ENCODE measurements at places on chromosomes 3 and 15.

DNA sequence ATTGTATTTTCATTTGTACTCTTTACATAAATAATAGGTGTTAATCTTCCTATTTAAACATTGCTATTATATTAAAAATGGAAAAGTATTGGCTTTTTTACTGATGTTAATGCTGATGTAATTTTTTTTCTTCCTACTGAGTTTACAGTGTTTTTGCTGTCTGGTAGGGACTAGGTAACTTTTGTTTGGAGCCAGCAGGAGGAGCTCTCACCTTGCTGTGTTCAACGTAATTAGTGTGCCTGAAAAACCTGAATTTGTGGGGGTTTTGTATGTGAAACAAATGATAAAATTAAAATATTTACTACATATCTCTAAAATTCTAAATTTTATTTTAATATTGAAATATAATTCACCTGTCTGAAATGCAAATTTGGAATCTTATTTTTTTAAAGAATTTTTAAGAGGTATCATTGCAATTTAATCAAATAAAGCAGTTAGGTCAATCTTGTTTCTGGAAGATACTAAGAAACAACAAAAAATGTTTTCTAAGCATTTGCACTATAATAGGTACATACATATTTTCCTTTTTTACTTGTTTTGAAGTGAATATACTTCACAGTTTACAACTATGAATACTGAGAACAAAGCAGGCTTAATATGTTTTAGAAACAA is 48.8 kb downstream of the EPHA6 start:
- DNase-seq = peak; percentile 34

DNA sequence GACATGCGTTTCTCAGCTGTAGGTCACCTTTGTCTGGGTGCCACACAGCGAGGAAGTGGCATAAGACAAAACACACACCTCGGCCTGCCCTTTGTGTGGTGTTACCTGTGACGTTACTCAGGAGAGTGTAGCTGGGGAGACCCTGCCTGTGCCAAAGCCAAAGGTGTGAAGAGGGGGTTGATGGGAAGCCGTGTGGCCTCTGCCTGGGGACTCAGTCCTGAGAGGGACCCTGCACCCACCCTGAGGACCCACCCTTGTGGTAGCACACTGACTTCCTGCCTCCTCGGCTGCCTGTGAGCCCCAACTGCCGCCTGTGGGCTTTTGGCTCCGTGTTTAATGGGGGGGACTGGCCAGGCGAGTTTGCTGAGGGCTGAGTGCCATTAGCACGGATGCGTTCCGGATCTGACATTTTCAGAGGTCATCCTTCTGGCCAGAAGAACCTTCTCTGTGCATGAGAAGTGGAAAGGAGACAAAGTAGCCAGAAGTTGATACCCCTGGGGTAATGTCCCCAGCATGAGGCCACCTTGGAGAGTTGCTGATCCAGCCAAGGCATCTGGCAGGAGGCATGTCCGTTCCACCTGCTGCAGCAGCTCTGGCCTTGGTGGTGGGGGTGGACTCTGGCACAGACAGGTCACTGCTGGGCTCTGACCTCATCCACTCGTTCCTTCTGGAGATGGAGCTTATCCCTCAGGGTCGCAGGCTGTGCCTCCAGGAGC is 51.8 kb upstream of the FURIN start:
- DNase-seq = no peak

- DNase-seq = no peak
Measured at GRCh38 chr3:159548675-159549335, 439.8 kb upstream of the IL12A start.

GRCh38 chr3:168659015-168659414 is 563.3 kb upstream of the GOLIM4 start:
- no peak for DNase-seq

GRCh38 chr3:22981166-22981565 is 222.0 kb upstream of the UBE2E2 start:
- no peak for DNase-seq

- DNase-seq = no peak
Measured at GRCh38 chr15:29031502-29032228, 145.9 kb downstream of the APBA2 start.

- DNase-seq = peak; percentile 84
Measured at GRCh38 chr15:78195735-78196201, 38.6 kb downstream of the ACSBG1 start.

DNA sequence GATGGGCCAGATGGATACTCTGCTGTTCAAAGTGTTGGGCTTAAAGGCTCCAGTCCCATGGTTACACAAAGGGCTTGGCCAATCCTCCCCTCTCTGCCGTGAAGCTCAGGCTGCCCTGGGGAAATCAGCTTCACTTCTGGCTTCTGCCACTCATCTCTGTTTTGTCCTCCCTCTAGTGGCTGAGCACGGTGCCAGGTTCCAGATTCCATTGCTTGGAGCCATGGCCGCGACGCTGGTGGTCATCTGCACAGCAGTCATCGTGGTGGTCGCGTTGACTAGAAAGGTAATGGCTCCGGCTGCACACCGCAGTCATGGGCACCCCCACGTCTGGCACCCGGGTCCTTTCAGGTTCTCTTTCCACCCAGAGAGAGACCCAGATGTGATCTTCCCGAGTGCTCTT is 5.6 kb downstream of the TIGIT start:
- DNase-seq = peak; percentile 79

- no peak for DNase-seq
Measured at GRCh38 chr3:45188719-45189659, 37.1 kb downstream of the TMEM158 start.

GRCh38 chr3:139286825-139287224 is 57.0 kb upstream of the MRPS22 start:
- DNase-seq = no peak

GRCh38 chr15:57654153-57654852 is 52.2 kb upstream of the POLR2M start:
- DNase-seq = no peak

DNA sequence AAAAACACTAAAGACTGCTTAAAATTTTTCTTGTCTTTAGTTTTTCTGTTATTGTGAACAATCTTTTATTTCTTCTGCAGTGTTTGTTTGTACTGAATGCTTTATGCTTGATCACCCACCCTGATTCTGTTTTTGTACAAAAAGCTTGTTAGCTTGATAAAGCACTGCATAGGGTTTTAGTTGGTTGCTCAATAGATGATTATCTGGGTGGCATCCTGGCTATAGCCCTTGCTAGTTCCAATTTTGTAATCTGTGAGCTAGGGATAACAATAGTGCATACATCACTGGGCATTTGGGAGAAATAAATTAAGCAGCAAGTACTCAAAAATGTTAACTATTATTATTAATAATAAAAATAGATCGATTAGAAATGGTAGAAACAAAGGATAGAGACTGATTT is 102.3 kb downstream of the ZPLD1 start:
- no peak for DNase-seq

GRCh38 chr3:161274691-161275298 is 53.7 kb downstream of the NMD3 start:
- DNase-seq = peak; percentile 28

GRCh38 chr15:74460298-74460697 is 662 bp downstream of the UBL7 start:
- no peak for DNase-seq

GRCh38 chr15:35308802-35309201 is 223.7 kb upstream of the NANOGP8 start:
- DNase-seq = peak; percentile 7

- DNase-seq = no peak
Measured at GRCh38 chr3:63064209-63064755, 189.1 kb upstream of the CADPS start.

DNA sequence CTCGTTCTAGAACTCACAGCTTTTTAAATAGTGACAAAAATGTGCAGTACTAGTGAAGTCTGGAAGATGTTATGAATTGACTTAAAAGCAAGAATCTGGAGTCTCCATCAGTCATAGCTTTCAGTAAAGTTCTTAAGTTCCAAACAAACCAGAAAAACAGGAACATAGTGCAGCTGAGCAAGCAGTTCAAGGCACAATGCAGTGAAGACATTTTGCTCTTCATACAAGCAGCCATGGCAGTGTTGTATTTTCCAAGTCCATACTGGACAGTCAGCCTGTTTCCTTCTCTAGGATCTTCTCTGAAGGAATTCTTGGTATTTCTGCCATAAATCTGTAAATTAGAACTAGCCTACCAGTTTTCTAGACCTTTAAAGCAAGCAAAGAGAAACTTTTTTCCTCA is 90.5 kb downstream of the LRRC28 start:
- no peak for DNase-seq

- DNase-seq = peak; percentile 68
Measured at GRCh38 chr3:146250449-146251382, at the start of gene PLSCR4. PLSCR4 (minus strand) TSS chr3:146251105; CDS start chr3:146222071, 29,034 bp downstream.

DNA sequence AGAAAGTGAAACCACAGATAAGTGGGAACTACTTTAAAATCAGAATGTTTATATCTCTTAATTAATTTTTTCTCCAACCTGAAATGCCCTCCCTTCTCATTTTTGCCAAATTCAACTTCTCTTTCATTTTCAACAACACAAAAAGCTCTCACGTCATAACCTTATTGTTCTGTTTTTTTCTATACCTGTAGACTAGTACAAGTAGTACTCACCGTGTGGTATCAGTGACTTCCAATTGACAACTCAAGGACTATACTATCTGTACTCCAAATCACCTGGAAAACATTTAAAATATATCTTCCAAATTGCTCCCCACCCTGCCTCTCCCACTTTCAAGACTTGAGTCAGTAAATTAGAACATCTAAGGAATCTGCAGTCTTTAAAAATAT is 72.8 kb upstream of the ZNF280D start:
- no peak for DNase-seq

DNA sequence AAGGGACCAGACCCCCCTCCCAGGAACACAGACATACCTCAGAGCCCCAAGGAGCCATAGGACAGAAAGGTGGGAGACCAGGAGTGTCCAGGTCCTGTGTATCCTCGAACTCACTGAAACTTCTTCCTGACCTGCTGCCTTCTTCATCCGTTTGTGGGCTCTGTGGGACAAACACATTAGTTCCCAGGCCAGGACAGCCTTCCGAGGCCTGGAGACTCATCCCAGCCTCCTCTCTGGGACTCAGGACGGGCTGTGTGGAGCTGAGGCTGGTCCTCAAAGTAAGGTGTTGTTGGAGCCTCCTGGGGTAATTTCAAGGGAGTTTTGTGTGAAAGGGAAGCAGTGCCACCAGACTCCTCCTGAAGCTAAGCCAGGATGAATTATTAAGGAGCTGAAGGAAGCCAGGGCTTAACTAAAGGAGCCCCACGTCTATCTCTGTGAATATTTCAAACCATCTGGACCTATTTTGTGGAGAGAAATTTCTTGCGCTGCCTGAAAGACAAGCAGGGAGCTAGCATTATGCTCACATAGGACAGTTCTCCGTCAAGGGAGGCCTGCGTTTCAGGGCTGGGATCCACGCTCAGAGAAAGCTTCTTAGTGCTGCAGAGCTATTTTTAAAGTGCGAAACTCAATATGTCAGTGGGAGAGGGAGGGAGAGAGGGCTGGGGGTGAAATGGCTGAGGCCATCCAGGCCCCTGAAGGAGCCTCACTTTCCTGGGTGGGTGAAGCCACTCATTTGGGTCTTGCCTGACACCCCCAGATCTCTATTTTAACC is 29.8 kb upstream of the PLA2G4E start:
- no peak for DNase-seq

DNA sequence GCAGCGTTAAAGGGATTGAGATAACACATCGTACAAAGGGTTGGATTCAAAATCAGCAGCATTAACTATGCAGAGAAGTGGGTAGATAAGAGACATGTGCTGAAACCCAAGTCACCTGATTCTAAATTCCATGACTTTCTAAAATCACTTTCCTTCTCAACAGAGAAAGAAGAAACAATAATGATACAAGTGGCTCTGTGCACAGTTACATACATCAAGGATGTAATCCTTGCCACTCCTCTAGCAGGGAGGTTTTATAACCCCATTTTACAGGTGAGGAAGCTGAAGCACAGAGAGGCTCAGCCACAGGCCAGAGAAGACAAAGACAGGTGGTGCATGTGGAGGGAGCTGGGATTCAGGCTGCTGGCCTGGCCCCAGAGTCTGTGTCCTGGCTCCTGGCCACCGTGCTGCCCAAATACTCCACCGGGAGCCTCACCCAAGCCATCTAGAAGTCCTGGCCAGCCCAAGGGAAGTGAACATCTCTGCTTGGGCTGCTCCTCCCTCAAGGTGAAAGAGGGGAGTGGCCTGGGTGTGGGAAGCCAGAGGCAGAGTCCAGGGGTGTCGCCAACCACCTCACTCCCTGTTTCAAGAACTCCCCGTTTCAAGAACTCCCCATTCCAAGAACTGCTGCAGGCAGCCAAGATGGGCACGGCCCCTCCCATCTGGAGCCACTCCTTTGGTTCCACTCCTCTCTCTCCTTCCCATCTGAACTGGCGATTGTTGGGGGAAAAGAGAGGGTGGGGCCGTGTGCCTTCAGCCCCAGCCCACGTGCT is 147.1 kb downstream of the NUP210 start:
- DNase-seq = no peak

DNA sequence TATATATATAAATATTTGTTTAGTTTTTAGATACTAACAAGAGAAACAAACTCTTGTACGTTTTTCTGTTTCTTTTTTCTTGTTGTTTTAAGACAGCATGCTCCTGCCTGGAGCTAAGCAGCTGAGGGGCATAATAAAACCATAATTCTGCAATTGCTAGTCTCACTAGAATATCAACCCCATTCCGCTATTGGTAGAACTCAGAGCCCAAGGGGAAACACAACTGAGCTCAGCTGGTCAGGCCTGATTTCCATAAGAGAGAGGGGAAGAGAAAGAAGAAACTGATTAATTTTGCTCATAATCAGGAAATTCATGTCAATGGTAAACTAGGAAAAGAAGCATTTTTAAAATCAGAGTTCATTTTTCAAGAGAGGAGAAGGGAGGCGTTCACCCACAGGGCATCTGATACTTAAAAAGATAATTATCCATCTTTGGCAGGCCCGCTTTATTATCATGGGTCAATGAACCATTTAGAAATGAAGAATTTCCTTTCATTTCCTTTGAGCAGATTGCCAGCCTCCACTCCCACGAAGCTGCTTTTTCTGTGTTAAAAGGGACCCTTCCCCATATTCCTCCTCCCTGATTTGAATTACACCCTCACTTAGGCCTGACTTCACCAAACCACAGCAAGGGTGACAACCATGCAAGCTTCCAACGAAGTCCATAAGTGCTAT is 965.3 kb upstream of the CFAP20DC start:
- DNase-seq = no peak

- DNase-seq = no peak
Measured at GRCh38 chr3:112345681-112346080, 12.7 kb downstream of the CD200 start.

- no peak for DNase-seq
Measured at GRCh38 chr3:54274607-54275006, 152.3 kb downstream of the CACNA2D3 start.

DNA sequence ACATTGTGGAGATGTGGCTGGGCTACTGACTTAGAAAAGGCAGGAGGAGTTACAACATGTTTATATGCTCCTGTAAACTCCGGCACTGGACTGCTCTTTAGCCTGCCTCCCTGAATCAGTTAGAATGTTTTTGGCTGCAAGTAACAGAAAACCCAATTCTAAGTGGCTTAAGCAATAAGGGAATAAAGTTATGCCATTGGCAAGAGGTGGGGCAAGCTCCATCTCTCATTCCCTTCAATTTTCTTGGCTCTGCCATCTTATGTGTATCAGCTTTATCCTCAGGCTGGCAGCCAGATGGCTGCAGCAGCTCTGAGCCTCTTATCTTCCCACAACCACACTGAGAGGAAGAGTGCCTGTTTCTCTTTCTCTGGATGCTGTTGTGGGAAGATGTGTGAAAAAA is 22.4 kb upstream of the MEIS2 start:
- no peak for DNase-seq

All from ELF-1 (cell line).